ENCODE measurements at places on chromosomes 16 and 17. TPM values are rescaled to one million over a fixed set of nuclear protein-coding genes. Genes with fewer than 3 reads are reported as not detected.

DNA sequence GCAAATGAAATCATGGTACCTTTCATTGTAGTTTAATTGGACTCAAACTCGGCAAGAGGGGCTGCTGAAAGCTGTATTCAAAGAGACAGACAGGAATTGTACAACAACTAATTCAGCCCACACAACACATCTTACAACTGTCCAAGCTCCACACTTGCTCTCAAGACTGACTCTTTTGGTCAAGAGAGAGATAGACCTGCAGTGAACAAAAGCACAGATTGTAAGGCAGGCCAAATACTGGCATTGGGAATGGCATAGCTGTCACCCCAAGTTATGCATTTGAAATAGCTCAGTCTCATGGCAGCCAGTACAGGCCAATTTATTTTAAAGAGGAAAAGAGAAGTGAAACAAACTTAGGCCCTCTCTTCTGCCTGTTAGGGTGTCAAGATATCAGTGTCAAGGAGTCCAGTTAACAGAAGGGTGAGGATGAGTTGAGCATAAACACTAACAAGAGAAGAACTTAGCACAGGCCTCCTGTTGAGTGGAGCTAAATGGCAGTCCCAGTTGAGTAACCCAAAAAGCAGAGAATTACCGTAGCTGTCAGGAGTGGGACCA lies 215.7 kb downstream of the IRX3 start:
- no peaks in the 10 kb centered on the region for H3K36me3 ChIP-seq
- H3K4me1 ChIP-seq: peaks cover 6% of the 10 kb centered on the region
- no peak overlapping the region for H3K4me3 ChIP-seq
- no peak for DNase-seq
- H3K27me3 ChIP-seq: no peaks in the 10 kb centered on the region
- H3K27ac ChIP-seq: no peak overlapping the region

DNA sequence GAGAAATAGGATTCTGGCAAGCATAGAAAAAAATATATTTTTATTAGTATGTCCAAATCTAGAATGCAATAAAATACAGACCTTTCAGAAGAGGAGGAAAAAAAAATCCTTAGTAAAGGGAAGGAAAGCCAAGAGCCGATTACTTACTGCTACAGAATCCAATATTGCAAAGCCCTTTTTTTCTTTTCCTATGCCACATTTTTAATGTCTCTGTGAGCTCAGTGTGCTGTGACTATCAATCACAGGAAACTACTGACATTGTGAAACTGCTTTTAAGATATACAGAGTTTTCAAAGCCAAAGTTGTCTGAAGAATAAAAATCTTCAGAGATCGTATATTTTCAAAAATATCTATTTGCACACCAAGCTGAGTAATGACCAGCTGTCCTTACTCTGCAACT lies 120.4 kb downstream of the CHD9NB start:
- H3K36me3 ChIP-seq: no peaks in the 10 kb centered on the region
- no peak overlapping the region for H3K27ac ChIP-seq
- no peak for DNase-seq
- H3K4me1 ChIP-seq: no peaks in the 10 kb centered on the region
- H3K4me3 ChIP-seq: no peak overlapping the region

GRCh38 chr16:59181821-59182420 lies 447.8 kb upstream of the GOT2 start:
- no peaks in the 10 kb centered on the region for H3K27me3 ChIP-seq
- H3K4me1 ChIP-seq: no peaks in the 10 kb centered on the region
- DNase-seq: no peak

- H3K4me1 ChIP-seq: peaks cover 6% of the 10 kb centered on the region
- H3K27ac ChIP-seq: no peak overlapping the region
- no peak overlapping the region for H3K4me3 ChIP-seq
- DNase-seq: no peak
- no peaks in the 10 kb centered on the region for H3K36me3 ChIP-seq
- no peaks in the 10 kb centered on the region for H3K27me3 ChIP-seq
Observed at GRCh38 chr17:30950669-30951399, 20.0 kb upstream of the RNF135 start.

GRCh38 chr17:40034426-40035161 lies 19.4 kb downstream of the CSF3 start:
- no peak overlapping the region for H3K27ac ChIP-seq
- no peak for DNase-seq
- H3K4me1 ChIP-seq: peaks cover 11% of the 10 kb centered on the region
- no peak overlapping the region for H3K4me3 ChIP-seq
- H3K27me3 ChIP-seq: no peaks in the 10 kb centered on the region

GRCh38 chr17:57444682-57445450 lies 188.5 kb downstream of the MSI2 start:
- H3K27ac ChIP-seq: peak overlapping the region; percentile 75
- H3K4me1 ChIP-seq: peaks cover 62% of the 10 kb centered on the region
- peak overlapping the region; percentile 9 for H3K4me3 ChIP-seq
- H3K36me3 ChIP-seq: no peaks in the 10 kb centered on the region

DNA sequence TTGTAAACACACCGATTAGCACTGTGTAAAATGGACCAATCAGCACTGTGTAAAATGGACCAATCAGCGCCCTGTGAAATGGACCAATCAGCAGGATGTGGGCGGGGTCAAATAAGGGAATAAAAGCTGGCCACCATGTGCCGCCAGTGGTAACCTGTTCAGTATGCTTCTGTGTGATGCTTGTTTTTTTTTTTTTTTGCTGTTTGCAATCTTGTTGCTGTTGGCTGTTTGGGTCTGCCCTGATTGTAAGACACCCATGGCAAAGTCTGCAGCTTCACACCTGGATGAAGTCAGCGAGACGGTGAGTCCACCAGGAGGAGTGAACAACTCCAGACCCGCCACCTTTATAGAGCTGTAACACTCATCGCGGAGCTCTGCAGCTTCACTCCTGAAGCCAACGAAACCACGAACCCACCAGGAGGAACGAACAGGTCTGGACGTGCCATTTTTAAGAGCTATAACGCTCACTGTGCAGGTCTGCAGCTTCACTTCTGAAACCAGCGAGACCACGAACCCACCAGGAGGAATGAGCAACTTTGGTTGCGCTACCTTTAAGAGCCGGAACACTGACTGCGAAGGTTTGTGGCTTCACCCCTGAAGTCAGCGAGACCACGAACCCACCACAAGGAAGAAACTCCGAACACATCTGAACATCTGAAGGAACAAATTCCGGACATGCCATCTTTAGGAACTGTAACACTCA lies 85.0 kb upstream of the MED9 start:
- no peak overlapping the region for H3K4me3 ChIP-seq
- no peaks in the 10 kb centered on the region for H3K36me3 ChIP-seq
- H3K27me3 ChIP-seq: no peaks in the 10 kb centered on the region
- no peak for DNase-seq

DNA sequence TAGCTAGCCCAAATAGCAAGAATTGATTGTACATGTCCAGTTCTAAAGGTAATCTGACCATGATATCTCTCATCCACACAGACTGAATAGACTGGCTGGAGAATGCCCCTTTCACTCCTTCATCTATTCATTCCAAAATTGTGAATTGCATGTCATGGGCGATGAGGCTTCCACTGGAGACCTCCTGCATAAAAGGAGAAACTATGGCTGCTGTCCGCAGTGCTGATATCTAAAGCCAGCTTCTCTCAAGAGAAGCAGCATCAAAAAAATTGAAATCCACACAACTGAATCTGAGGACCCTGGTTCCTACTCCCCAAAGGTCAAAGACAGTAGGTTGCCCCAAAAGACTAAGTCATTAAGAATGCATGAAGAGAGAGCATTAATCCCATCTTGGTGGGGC lies 7.9 kb upstream of the SCNN1G start:
- no peak for DNase-seq
- no peak overlapping the region for H3K4me3 ChIP-seq
- no peaks in the 10 kb centered on the region for H3K36me3 ChIP-seq

GRCh38 chr17:78678222-78678557 lies 101.0 kb upstream of the DNAH17 start:
- peaks cover 47% of the 10 kb centered on the region for H3K36me3 ChIP-seq
- peaks cover 92% of the 10 kb centered on the region for H3K4me1 ChIP-seq
- H3K27ac ChIP-seq: peak overlapping the region; percentile 68
- no peak for DNase-seq
- H3K27me3 ChIP-seq: no peaks in the 10 kb centered on the region

The CDRT15L2 gene
- not detected for total RNA-seq

The EXOC3L1 gene
- total RNA-seq: not detected

The HAS3 gene
- 1.4 TPM for total RNA-seq

The TMC6 gene
- total RNA-seq: 19.6 TPM

The SLC16A6 gene
- total RNA-seq: 0.15 TPM

The SEPTIN1 gene
- 1.3 TPM for total RNA-seq

The SLC13A5 gene
- total RNA-seq: not detected

Measured in chondrocyte (in vitro differentiated cells).